ENCODE measurements at places on chromosomes 2 and 18.

GRCh38 chr2:241561832-241562231 is 3.3 kb downstream of the BOK start:
- DNase-seq, result no peak

GRCh38 chr2:241339839-241340630 is 16.1 kb upstream of the FARP2 start:
- no peak for DNase-seq

GRCh38 chr18:70659036-70659925 is 370.4 kb downstream of the SOCS6 start:
- DNase-seq, result no peak

GRCh38 chr2:28377195-28377816 is 15.4 kb upstream of the FOSL2 start:
- no peak for DNase-seq

DNA sequence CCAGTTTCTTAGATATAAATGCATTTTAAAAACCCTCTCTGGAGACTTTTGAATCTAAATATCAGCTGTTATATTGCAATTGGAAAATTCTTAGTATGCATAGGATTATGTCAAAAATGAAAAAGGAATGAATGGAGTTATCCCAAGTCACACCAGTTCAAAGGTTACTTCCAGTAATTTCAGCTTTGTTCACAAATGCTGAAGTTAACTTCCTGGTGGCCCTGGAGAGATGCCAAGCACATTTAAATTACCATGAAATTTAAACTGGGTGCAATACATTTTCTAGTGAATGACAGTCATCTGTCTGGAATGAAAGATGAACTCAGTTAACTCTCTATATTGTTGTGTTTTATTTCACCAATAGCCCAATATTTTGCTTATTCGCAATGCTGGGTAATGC is 753.9 kb downstream of the SUCLG1 start:
- DNase-seq, result no peak

DNA sequence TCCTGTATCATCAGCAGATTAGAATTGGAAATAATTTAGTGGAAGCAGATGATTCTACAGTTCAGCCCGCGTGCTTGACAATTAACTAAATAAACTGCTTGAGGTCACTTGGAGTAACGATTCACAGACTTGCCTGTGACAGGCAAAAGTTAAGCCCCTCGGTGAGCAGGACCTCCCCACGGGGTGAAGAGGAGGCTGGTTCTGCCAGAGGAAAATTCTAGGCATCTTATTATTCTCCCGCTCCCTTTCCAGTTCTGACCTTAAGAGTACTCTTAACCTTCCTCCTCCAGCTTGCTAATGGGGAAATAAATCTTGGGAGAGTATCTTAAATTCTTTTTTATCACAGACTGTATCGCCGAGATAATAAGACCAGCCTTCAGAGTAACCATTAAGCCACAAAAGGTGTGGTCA is 169.7 kb upstream of the SMAD2 start:
- no peak for DNase-seq

DNA sequence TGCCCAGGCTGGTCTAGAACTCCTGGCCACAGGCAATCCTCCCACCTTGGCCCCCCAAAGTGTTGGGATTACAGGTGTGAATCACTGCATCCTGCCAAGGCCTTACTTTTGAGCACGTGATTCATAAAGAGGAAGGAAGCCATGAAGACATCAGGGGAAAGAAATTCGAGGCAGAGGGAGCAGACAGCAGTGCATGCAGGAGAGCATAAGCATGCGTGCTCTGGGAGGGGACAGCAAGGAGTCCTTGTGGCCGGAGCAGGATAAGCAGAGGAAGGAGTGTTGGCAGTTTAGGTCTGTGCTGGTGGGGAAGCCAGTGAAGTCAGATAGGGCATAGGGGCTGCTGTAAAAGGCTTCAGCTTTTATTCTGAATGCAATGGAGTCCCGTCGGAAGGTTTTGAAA is 400.5 kb upstream of the RAB12 start:
- no peak for DNase-seq

- no peak for DNase-seq
Measured at GRCh38 chr2:235568431-235568830, 74.6 kb downstream of the AGAP1 start.

GRCh38 chr2:164560181-164560792 is 61.0 kb downstream of the GRB14 start:
- DNase-seq, result peak; percentile 15

DNA sequence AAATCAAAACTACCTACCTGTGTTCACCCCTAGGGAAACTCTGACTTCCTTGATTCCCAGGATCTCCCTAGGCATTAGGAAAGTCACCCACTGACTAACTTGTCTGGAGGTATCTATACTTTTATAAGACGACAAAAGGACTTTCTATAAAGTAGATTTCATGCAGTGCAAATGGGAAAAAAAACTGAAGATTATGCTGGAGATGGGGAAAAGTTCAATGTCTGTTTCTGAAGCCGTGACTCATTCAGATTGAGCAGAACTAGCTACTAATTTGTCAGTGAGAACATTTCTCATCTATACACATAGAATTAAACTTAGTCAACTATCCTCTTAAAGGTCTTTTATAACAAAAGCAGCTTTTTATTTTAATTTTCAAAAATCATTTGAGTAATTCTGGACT is 6.0 kb downstream of the SEPTIN10 start:
- DNase-seq, result no peak

- no peak for DNase-seq
Measured at GRCh38 chr2:134671513-134671912, 47.3 kb downstream of the TMEM163 start.

GRCh38 chr2:130185896-130186295 is 3.8 kb downstream of the MZT2B start:
- DNase-seq, result no peak

DNA sequence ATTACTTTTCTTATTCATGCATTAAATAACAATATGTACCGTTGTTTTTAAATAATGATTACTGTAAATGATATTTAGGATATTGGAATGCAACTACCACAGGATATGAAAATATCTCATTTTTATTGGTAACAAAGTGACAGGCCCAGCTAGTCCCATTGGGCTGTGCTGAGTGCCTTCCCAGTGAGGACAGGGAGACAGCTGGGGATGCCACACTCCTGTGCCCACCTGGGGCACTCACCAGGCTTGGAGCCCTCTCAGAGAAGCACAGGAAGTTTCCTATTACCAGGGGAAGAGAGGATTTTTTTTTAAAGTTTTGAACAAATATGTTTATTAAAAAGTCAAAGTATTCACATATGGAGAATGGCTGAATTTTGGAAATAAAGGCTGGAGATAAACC is 48.9 kb downstream of the PARD6G start:
- DNase-seq, result no peak

GRCh38 chr18:79792096-79792987 is 5.4 kb upstream of the KCNG2 start:
- DNase-seq, result no peak

- no peak for DNase-seq
Measured at GRCh38 chr2:190578158-190579057, 43.9 kb upstream of the NEMP2 start.

GRCh38 chr2:218168635-218169462 is 2.1 kb upstream of the CXCR1 start:
- DNase-seq, result peak; percentile 78

DNA sequence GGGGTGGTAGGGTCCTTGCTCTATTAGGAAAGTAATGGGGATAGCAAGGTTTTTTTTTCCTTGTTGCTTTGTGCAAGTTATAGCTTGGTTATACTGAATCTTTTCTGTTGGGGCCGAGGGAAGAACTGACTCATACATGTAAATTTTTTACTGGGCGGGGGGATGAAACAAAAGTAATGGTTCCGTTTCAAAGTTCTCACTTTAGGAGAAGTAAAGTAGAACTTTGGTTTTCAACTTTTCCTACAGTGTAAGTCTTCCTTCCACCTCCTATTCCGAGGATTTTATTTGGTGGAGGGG is 1.1 kb downstream of the AFTPH start:
- no peak for DNase-seq

DNA sequence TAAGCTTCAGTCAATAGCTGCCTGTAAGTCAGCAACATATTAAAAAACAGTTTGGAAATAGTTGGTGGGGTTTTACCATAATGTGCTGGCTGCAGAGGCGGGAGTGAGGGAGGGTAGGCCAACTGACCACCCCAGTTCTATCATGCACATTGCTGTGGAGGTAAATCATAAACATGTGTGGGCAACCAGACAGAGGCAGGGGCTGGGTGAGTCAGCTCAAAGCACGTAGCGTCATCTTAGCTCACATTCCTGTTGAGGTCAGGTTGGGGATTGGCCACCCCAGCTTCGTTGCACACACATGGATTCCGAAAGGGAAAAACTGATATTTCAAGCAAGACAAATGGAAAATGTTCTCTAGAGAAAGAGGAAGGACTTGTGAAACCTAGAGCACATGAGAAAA is 19.5 kb downstream of the GPR45 start:
- no peak for DNase-seq

GRCh38 chr2:211347328-211347727 is 790.9 kb downstream of the CPS1 start:
- no peak for DNase-seq

GRCh38 chr2:24856791-24857211 is 63.2 kb downstream of the ADCY3 start:
- no peak for DNase-seq

DNA sequence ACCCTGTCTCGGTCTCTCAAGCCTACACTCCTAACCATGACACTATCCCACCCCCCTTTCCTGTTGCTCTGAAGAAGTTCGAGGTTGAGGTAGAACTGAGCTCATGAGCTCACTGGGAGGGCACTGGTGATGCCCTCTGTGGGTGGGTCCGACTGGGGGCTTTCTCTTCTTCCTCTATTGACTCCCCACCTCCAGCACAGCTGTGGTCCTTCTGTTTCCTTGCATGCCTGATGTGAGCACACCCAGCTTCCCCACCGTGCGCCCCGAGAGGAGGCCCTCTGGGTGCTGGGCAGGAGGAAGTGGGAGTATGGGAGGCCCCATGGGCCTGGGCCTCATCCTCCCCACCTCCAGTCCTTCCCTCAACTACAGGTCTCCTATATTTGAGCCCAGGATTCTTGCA is 20.9 kb downstream of the SPEG start:
- no peak for DNase-seq

GRCh38 chr2:134988994-134989605 is 58.1 kb downstream of the MAP3K19 start:
- DNase-seq, result peak; percentile 31

GRCh38 chr2:240235149-240235803 is 94.8 kb upstream of the OTOS start:
- no peak for DNase-seq

GRCh38 chr2:75309596-75310463 is 110.5 kb upstream of the TACR1 start:
- no peak for DNase-seq

DNA sequence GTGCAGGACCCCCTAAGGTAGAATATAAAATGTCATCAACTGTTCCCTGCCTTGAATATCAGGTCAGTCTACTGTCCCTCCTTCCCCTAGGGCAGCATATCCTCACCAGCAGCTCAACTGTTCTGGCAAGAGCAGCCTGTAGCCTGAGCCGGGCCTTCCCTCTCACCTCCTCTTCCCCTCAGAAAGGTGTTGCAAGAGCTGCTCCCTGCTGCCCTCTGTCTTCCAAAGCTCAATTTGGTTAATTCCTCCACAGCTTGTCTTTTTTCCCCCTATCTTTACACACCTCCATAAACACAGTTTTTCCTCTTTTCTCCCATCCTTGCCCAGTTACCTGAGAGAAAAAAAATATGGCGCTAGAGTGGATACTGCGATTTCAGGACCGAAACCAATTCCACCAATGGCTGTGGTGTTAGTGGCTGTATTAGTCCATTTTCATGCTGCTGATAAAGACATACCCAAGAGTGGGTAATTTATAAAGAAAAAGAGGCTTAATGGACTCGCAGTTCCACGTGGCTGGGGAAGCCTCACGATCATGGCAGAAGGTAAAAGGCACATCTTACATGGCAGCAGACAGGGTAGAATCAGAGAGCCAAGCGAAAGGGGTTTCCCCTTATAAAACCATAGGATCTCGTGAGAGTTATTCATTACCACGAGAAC is 184.7 kb downstream of the MREG start:
- peak; percentile 67 for DNase-seq

DNA sequence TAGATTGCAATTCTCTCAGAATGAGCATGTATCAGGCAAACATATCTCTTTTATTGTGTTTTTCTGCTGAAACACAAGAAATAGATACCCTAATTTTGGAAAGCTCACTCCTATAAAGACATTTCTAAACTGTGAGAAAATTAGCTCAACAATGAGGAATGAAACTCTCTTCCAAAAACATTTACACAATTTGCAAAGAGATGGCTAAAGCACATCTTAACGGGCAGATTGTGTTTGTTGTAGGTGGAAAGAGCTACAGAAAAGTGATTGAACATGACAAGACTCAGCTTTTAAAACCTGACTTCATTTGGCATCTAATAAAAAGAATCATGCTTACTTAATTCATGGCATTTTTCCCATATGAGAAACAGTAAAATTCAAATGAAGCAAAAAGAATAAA is 175.0 kb upstream of the SLC39A10 start:
- no peak for DNase-seq

GRCh38 chr2:78780256-78780655 is 245.2 kb upstream of the REG3G start:
- DNase-seq, result no peak

DNA sequence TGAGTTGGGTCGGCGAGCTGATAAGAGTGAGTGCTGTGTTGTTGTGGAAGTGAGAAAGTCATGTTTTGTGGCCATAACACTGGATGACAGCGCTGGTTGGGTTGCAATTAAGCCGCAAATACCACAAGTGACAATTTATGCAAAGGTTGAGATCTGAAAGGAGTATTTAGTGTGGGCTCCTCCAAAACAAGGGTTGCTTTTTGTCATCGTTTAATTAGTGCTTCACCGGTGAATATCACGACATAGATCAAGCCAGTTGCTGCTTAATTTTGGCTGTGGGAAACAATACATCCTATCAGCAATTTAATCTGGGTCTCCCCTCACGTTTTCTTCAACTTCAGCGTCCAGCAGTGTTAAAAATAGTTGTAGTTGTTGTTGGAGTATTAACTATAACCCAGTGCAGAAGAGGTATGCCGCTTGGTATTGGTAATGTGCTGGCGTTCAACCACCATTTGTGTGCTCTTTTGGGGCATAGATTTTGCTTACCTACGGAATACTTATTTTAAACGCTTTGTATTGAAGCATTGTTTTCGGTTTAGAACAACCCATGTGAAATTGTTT is 662 bp downstream of the ACVR2A start:
- no peak for DNase-seq

GRCh38 chr18:68480196-68480595 is 234.7 kb downstream of the TMX3 start:
- no peak for DNase-seq

- no peak for DNase-seq
Measured at GRCh38 chr2:143948710-143949109, 571.2 kb downstream of the ZEB2 start.

DNA sequence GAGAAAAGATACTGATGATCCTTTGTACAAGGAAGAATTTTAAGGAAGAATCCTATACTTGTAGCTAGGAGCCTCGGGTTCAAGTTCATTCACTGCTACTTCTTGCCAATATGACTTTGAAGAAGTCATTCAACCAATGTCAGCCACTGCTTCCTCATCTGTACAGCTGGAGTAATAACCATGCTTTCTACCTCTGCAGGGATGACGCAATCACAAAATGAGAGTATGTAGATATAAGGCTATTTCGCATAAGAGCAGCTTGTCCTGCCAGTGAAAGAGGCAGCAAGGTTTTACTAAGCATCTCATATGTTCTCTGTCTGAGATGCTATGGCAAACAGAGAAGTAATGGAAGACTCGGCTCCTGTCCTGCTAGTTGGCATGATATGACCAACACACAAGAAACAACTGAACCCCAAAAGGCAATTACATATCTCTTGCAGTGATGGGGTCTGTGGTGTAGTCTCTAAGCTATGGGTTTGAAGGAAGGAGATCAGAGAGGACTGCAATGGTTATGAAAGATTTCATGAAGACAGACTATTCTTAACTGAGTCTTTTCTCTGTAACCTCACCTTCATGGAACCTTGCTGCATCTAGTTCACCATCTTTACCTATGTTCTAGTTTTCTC is 9.2 kb downstream of the AAK1 start:
- no peak for DNase-seq
